ENCODE measurements at places on chromosomes 3 and 15.

GRCh38 chr3:61564395-61565059 lies 3.2 kb downstream of the PTPRG start:
- no peaks in the 10 kb centered on the region for H3K27me3 ChIP-seq
- H3K4me1 ChIP-seq, result no peaks in the 10 kb centered on the region
- no peak overlapping the region for H3K27ac ChIP-seq
- DNase-seq, result no peak

GRCh38 chr15:72136170-72137051 lies 18.2 kb downstream of the SENP8 start:
- no peaks in the 10 kb centered on the region for H3K36me3 ChIP-seq
- H3K4me1 ChIP-seq, result peaks cover 11% of the 10 kb centered on the region
- DNase-seq, result no peak
- no peak overlapping the region for H3K4me3 ChIP-seq

DNA sequence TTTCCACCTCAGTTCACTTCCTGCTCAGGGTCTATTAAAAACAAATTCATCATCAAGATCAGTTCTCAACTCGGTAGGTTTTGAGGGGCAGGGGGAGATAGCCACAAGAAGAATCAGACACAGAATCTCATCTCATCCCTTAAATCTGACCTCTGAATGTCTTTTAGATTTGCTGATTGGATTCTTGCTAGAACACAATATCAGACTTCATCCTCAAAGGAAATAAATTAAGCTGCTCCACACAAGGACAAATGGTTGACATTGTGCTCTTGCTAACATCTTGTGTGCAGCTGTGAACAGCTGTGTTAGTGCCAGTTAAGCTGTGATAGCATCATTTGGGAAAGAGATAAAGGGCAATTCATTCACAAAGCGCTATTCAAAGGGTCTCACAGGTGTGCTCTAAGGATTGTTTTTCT lies 184.0 kb upstream of the ADAMTS9 start:
- no peaks in the 10 kb centered on the region for H3K4me1 ChIP-seq
- no peak overlapping the region for H3K4me3 ChIP-seq
- no peaks in the 10 kb centered on the region for H3K36me3 ChIP-seq
- H3K27ac ChIP-seq, result no peak overlapping the region

DNA sequence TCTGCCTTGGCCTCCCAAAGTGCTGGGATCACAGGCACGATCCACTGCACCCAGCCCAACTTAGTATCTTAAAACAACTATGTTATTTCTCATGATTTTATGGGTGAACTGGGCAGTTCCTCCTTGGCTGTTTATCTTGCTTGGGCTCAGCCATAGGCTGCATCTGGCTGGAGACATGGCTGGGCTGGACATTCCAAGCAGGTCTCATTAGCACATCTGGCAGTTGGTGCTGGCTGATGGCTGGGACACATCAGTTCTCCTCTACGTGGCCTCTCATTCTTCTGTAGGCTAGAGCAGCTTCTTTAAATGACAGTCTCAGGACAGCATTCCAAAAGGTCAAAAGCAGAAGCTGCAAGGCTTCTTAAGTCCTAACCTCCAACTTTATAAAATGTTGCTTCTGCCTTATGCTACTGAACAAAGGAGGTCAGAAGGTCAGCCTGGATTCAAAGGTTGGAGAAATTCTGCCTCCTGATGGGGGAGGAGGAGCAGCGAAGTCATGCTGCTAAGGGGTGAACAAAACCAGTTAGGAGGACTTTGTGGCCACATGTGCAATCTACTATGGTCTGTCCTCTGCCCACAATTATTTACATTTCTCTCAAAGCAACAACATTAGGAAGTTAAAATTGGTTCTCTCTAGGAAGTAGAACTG lies 144.0 kb downstream of the AQP9 start:
- no peak overlapping the region for H3K27ac ChIP-seq
- no peak for DNase-seq
- peaks cover 11% of the 10 kb centered on the region for H3K4me1 ChIP-seq
- peaks cover under 1% of the 10 kb centered on the region for H3K27me3 ChIP-seq
- H3K4me3 ChIP-seq, result no peak overlapping the region
- no peaks in the 10 kb centered on the region for H3K36me3 ChIP-seq

- H3K36me3 ChIP-seq, result no peaks in the 10 kb centered on the region
- no peak overlapping the region for H3K4me3 ChIP-seq
- no peak for DNase-seq
- no peak overlapping the region for H3K27ac ChIP-seq
- H3K27me3 ChIP-seq, result no peaks in the 10 kb centered on the region
- H3K4me1 ChIP-seq, result peaks cover 51% of the 10 kb centered on the region
Measured at GRCh38 chr3:13017361-13018042, 55.7 kb downstream of the IQSEC1 start.

DNA sequence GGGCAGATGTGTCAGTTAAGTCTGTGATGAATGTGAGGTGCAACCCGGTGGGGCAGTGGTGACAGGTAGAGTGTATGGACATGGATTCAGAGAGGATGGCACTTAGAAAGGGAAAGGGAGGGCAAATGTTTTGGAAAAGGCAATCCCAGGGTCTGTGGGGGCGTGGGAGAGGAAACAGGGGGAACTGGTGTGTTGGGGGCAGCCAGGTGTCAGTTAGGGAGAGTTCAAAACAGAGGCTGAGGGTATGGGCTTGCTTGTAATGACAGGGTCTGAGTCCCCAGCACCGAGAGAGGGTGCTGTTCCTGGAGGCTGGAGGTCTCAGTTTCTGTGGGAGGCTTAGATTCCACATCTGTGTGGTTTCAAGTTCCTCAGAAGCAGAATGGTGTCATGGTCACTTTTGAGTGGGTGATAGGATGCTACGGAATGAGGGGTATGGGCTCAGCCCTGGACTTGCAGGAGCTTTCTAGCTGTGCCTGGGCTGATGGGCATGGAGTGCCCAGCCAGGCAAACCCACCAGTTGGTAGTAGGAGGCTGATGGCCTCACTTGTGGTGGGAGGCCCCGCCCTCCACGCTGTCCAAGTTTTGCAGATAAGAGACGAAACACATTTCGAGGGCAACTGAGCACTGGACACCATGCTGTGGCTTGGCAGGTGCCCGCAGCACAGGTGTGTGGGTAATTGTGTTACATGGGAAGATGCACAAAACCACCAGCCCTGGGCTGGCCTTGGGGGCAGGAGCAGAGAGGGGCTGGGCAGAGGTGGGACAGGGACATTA lies 209.4 kb downstream of the RPLP1 start:
- H3K4me1 ChIP-seq, result peaks cover 15% of the 10 kb centered on the region
- H3K36me3 ChIP-seq, result no peaks in the 10 kb centered on the region
- H3K4me3 ChIP-seq, result no peak overlapping the region
- no peaks in the 10 kb centered on the region for H3K27me3 ChIP-seq

GRCh38 chr15:89665449-89666181 lies 10.3 kb upstream of the KIF7 start:
- H3K36me3 ChIP-seq, result no peaks in the 10 kb centered on the region
- no peak overlapping the region for H3K27ac ChIP-seq
- no peaks in the 10 kb centered on the region for H3K27me3 ChIP-seq
- 0 out of 2 replicates have a peak overlapping the region, but pooled peaks have one; percentile 36 for H3K4me3 ChIP-seq
- DNase-seq, result no peak

DNA sequence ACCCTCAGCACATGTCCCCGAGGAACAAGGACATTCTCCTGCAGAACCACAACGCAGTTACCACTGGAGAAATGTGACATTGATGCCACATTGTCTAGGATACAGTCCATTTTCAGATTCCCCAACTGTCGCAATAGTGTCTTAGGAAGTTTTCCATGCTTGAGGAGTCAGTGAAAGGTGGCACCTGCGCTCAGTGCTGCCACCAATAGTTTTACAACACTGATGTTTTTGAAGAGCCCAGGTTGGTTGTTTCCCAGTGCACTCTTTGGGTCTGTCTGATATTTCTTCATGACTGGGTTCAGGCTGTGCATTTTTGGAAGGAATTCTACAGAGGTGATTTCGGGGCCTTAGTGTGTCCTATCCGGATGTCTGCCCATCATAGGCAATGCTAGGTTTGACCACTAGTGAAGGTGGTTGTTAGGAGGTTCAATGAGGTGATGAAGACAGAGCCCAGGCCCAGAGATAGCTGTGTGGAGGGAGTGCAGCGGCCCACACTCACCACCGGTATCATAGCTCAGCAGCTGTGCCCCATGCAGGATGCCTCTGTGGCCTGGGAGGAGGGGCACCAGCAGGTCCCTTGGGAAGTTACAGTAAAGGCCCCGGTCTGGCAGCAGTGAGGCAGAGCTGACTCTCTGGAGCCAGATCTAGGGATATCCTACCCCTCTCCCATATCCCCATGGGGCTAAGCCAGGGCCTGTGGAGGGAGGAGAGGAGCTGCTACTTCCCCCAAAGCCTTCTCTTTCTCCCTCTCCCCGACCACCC lies 96.6 kb downstream of the DNAJB8 start:
- peaks cover 54% of the 10 kb centered on the region for H3K4me1 ChIP-seq
- H3K27ac ChIP-seq, result peak overlapping the region; percentile 60
- peak; percentile 81 for DNase-seq
- H3K36me3 ChIP-seq, result no peaks in the 10 kb centered on the region
- H3K4me3 ChIP-seq, result no peak overlapping the region
- H3K27me3 ChIP-seq, result no peaks in the 10 kb centered on the region

- no peak overlapping the region for H3K27ac ChIP-seq
- H3K4me3 ChIP-seq, result no peak overlapping the region
- DNase-seq, result no peak
- H3K4me1 ChIP-seq, result peaks cover 13% of the 10 kb centered on the region
- H3K36me3 ChIP-seq, result no peaks in the 10 kb centered on the region
Measured at GRCh38 chr3:23325466-23326065, 122.4 kb downstream of the UBE2E2 start.

All from Karpas-422 (cell line).